Body of pancreas (tissue), 4 donors: ENCODE measurements at places on chromosomes 4 and X. TPM values are rescaled to one million over a fixed set of nuclear protein-coding genes. Genes with fewer than 3 reads are reported as not detected.

PF4V1 gene
- total RNA-seq = not detected

LEF1 gene
- total RNA-seq = 1.6 TPM

SH3D19 gene
- 38.1 TPM for total RNA-seq

TBC1D8B gene
- total RNA-seq = 14.5 TPM

ETDA gene
- not detected for total RNA-seq

UNC5C gene
- 2.0 TPM for total RNA-seq

GLRB gene
- 3.0 TPM for total RNA-seq

RENBP gene
- total RNA-seq = 0.66 TPM

WNK3 gene
- total RNA-seq = 1.6 TPM

ADGRG4 gene
- total RNA-seq = not detected

XAGE1A gene
- not detected for total RNA-seq

SYTL5 gene
- total RNA-seq = 7.3 TPM

PRKG2 gene
- total RNA-seq = 0.99 TPM

CSAG3 gene
- not detected for total RNA-seq

PCDH7 gene
- 2.6 TPM for total RNA-seq

ARHGAP36 gene
- total RNA-seq = not detected

CCNA2 gene
- 0.33 TPM for total RNA-seq

HAND2 gene
- total RNA-seq = 11.4 TPM

ZNF81 gene
- total RNA-seq = 4.2 TPM
